Osteoblast (primary cell): ENCODE measurements at places on chromosomes 11 and 22. TPM values are rescaled to one million over a fixed set of nuclear protein-coding genes. Genes with fewer than 3 reads are reported as not detected.

The IGLL1 gene
- not detected in 2 replicates for total RNA-seq

The HORMAD2 gene
- under 0.01 TPM in 2 replicates for total RNA-seq

The ADAMTS15 gene
- total RNA-seq = 2.1 and 4.3 TPM in 2 replicates

The CCDC188 gene
- total RNA-seq = 0.36 and 0.59 TPM in 2 replicates

The MRGPRF gene
- total RNA-seq = 39.4 and 41.5 TPM in 2 replicates

The CSRP3 gene
- not detected in 2 replicates for total RNA-seq

The ANGPTL5 gene
- 1.2 and 1.8 TPM in 2 replicates for total RNA-seq

The PTPMT1 gene
- 67.5 and 80.7 TPM in 2 replicates for total RNA-seq

The EHD1 gene
- 51.3 and 51.4 TPM in 2 replicates for total RNA-seq

The CBLIF gene
- not detected in 2 replicates for total RNA-seq

The OR8G1 gene
- total RNA-seq = not detected in 2 replicates

The FLRT1 gene
- under 0.01 and 0.29 TPM in 2 replicates for total RNA-seq

The TMPRSS4 gene
- total RNA-seq = not detected in 2 replicates

The NELL1 gene
- not detected in 2 replicates for total RNA-seq

The KLHL35 gene
- total RNA-seq = 2.4 and 4.3 TPM in 2 replicates

The GDPD4 gene
- total RNA-seq = not detected in 2 replicates

The POLD3 gene
- total RNA-seq = 12.3 and 12.7 TPM in 2 replicates

The RTL10 gene
- total RNA-seq = 10.3 and 11.9 TPM in 2 replicates

The MS4A6E gene
- total RNA-seq = not detected in 2 replicates

The MYOD1 gene
- not detected in 2 replicates for total RNA-seq

The GGT1 gene
- total RNA-seq = 0.36 and 0.59 TPM in 2 replicates

The AKIP1 gene
- total RNA-seq = 39.1 and 43.6 TPM in 2 replicates

The FOLR2 gene
- total RNA-seq = not detected in 2 replicates

The BDNF gene
- total RNA-seq = 6.9 and 8.0 TPM in 2 replicates

The ESAM gene
- total RNA-seq = under 0.01 and 0.29 TPM in 2 replicates

The ANO1 gene
- total RNA-seq = 0.88 TPM in 1 of 2 replicates, not detected in the other

The CLDN5 gene
- total RNA-seq = not detected in 2 replicates

The MAP6 gene
- 0.72 and 1.5 TPM in 2 replicates for total RNA-seq

The CLCF1 gene
- 6.2 and 6.9 TPM in 2 replicates for total RNA-seq

The CDHR5 gene
- not detected in 2 replicates for total RNA-seq

The RIMBP3B gene
- total RNA-seq = 0.29 TPM in 1 of 2 replicates, not detected in the other

The ANKK1 gene
- total RNA-seq = under 0.01 TPM in 1 of 2 replicates, not detected in the other

The PLEKHA7 gene
- total RNA-seq = 0.29 and 1.1 TPM in 2 replicates

The LARGE2 gene
- not detected in 2 replicates for total RNA-seq
